Fibroblast of skin of left biceps (primary cell): ENCODE measurements at places on chromosomes 6 and 20.

GRCh38 chr6:110635096-110635495, 158.7 kb upstream of the SLC22A16 start:
- no peak for DNase-seq

GRCh38 chr20:61442075-61442670, 190.1 kb downstream of the CDH4 start:
- DNase-seq: peak; percentile 6

DNA sequence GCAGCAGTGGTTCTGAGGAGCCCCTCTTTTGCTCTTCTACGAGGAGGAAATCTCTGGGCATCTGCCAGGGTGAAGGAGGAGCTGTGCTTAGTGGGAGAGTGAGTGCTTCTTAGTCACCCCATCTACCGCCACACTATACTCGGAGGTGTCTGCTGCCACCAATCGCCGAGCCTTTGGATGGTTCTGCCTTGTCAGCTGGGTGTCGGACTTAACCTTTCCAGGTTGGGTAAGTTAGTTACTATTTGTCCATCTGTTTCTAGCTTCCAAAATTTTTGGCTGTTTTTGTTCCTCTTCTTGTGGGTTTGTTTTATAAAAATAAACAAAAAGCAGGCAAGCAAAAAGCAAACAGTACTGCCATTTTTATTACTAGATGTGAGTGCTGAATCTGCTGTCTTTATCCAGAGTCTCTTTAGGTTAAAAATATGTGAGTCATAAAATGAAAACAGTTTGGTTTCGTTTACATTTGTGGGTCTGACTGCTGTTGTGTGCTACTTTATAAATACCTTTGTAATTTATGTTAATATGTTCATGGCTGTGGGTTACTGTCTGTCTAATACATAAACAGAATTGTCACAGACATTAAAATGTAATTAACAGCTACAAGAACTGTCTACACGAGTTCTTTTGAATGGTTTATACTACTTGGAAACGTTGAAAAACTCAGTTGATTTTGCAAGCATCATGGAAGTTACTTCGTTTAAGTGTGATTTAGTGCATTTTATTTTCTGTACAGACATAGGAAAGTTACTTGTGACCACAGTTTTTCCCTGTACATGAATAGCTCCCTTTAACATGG, 89.2 kb downstream of the ARID1B start:
- no peak for DNase-seq

GRCh38 chr20:7744411-7744810, 195.8 kb downstream of the HAO1 start:
- DNase-seq: peak; percentile 17

DNA sequence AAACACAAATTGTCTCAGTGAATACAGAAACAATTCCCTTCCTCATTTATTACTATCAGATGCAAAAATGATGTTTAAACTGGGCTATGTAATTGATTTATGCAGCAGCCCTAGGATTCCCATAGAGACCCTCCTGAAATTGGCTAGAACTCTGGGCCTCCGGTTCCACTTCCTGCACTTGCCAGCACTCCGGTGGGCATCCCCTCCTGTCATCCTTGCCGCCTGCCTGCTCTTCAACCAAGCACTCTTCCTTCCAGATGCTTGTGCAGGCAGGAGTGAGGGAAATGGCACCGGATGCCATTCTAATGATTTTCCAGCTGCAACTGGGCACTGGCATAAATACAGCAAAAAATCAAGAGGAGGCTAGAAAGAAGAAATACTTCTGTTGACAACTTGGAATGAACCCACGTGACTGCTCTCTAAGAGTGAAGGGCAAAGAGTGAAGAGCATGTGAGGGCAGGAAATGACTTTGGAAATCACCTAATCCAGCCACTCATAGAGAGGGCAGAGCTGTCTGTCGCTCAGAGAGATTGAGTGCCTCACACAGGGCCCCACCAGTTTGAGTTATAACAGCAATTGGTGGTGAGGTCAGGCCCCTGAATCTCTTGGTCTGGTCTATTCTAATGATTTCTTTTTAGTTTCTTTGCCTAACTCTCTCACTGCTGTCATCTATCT, 3.7 kb upstream of the NEDD9 start:
- DNase-seq: no peak

DNA sequence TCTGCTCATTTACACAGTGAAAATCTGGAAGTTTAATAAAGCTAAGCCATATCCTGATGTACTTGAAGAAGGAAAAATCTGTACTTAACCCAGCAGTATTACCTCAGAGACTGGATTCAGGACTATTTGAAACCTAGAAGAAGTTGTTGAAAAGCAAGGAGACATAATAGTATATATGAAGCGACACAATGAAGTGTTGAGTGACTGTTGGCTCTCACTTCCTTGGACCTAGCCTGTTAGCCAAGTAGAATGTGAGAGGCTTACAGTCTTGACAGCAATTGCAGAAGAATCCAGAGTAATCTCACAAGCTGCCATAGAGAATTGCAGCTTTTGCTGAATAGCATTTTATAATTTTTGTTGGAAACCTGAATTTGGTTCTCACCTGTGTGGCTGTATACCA, 26.7 kb downstream of the SMAP1 start:
- no peak for DNase-seq

DNA sequence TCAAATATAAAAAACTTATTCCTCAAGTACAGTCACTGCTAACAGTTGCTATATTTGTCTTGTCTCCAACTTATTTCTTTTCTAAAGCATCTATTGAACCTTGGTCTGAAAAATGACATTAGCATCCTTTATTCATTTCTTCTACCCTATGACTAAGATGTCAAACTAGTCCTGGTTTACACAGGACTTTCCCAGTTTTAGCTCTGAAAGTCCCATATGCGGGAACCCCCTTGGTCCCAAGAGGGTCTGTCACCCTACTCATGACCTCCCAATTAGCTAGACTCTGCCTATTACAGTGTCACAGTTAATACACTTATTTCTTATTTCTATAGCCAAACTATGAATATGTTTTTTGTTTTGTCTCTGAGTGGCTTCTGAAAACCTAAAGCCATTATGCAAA, 37.1 kb downstream of the PLEKHG1 start:
- no peak for DNase-seq

- DNase-seq: no peak
Measured at GRCh38 chr6:52643158-52643557, 27.8 kb upstream of the TMEM14A start.

- no peak for DNase-seq
Measured at GRCh38 chr6:32439602-32440214, at the start of gene HLA-DRA. TSS of gene HLA-DRA (plus strand) at chr6:32439887. CDS start at chr6:32439951, 64 bp downstream.

GRCh38 chr6:38604700-38605099, 35.0 kb downstream of the BTBD9 start:
- no peak for DNase-seq

DNA sequence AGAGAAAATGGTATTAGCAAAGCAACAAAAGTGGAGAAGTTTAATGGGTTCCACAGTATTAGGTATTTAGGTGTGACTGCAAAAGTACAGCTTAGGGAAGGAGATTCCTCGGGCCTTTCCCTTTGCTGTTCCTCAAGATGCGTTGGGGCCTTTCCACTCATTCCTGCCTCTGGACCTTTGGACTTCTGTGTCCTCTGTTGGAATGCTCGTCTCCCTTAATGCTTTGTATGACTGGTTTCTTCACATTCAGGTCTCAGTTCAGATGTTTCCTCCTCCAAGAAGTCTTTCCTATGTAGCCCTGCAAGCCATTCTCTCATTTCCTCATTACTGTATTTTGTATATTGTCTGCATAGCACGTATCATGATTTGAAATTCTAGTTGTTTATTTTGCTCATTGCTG, 39.6 kb downstream of the CTNNBL1 start:
- DNase-seq: no peak

GRCh38 chr20:25052255-25053194, 5.4 kb downstream of the ACSS1 start:
- DNase-seq: no peak

GRCh38 chr20:32589256-32589655, 4.1 kb upstream of the NOL4L start:
- DNase-seq: no peak

GRCh38 chr20:43430265-43431133, 27.2 kb upstream of the SRSF6 start:
- DNase-seq: no peak

DNA sequence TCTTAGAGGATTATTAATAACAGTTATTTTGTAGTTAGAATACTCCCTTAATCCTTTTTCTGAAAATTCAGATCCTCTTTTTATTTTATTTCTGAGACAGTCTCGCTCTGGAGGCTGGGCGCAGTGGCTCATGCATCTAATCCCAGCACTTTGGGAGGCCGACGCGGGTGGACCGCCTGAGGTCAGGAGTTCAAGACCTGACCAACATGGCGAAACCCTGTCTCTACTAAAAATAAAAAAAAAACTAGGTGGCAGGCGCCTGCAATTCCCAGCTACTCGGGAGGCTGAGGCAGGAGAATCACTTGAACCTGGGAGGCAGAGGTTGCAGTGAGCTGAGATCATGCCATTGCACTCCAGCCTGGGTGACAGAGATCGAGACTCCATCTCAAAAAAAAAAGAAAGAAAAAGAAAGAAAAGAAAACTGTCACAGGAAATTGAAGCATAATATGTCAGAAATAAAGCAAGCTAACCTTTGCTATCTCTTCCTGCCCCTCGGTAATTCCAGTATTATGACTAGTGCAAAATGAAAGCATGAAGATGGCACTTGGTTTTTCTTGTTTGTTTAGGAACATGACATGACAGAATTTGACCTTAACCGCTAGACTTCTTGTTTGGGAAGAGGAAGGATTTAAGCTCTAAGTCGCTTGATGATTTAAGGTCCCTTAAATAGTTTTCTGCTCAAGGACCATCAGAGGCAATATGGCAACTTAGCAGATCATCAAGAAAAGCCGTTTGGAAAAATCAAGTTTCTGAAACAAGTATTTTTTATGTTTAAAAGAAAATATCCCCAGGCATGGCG, 1.8 kb upstream of the RBM39 start:
- DNase-seq: no peak

- DNase-seq: no peak
Measured at GRCh38 chr20:51480507-51481270, 61.8 kb downstream of the NFATC2 start.

- no peak for DNase-seq
Measured at GRCh38 chr6:141526985-141527384, 605.7 kb upstream of the GJE1 start.

GRCh38 chr6:170407200-170407599, 100.6 kb downstream of the FAM120B start:
- no peak for DNase-seq

DNA sequence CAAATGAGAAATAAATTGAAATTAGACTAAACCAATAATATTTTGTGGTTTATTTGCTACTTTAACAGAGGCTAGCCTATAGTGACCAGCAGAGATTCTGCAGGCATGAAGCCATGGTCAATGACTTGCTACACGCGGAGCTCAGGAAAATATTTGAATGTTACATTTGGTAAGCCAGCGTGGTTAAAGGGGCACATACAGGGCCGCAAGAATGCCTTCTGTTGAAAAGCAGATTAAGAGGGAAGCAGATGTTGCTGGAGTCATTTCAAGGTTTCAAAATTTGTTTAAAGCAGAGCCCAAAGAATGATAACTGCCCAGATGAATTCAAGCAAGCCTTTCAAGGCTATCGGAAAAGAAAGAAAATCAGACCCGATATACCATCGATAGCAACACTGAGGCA, 294.3 kb upstream of the MAN1A1 start:
- no peak for DNase-seq

DNA sequence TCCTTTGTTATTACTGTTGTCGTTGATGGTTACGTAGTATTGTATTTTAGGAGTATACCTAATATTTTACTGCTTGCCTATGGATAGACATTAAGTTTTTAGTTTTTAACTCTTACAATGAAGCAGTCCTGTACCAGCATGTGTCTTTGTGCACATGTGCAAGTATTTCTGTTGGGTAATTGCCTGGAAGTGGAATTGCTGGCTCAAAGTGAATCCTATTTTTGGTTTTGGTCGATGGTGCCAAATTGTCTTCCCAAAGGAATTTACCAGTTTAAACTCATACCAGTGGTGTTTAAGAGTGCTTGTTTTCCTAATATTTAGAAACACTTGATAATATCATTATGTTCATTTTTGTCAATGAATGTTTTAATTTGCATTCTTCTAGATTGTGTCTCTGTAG, 75.5 kb downstream of the ANKS1A start:
- DNase-seq: peak; percentile 47

- DNase-seq: no peak
Measured at GRCh38 chr6:4272996-4273395, 137.6 kb upstream of the ECI2 start.

GRCh38 chr6:128520436-128521281, at the start of gene PTPRK:
TSS of gene PTPRK (minus strand) at chr6:128520599. CDS start at chr6:128520358, 241 bp downstream.
- DNase-seq: peak; percentile 83

DNA sequence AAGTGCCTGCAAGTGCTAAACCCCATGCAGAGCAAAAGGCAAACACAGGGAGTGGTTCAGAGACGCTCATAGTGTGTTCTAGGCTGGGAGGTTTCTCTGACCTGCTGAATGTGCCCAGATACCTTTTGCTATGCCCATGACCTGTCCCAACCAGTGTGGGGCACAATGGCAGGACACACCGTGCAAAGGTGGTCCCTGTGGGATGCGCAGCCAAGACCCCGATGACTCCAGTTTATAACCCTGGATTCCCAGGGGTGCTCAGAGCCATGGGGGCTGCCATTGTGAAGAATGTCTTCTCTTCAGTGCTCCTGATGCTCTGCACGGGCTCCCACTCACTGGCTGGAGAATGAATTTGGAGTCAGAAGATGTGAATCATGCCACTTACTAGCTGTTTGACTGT, 2.2 kb upstream of the NINL start:
- DNase-seq: no peak

DNA sequence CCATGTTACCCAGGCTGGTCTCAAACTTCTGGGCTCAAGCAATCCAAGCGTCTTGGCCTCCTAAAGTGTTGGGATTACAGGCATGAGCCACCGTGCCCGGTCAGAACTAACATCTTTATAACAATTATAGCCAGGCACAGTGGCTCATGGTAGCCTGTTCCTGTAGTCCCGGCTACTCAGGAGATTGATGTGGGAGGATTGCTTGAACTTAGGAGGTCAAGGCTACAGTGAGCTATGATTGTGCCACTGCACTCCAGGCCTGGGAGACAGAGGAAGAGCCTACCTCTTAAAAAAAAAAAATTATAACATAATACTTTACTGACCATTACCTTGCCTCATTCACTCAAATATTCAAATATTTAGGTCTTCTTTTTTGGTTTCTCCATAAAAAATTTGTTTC, 16.8 kb upstream of the MYMX start:
- DNase-seq: no peak

DNA sequence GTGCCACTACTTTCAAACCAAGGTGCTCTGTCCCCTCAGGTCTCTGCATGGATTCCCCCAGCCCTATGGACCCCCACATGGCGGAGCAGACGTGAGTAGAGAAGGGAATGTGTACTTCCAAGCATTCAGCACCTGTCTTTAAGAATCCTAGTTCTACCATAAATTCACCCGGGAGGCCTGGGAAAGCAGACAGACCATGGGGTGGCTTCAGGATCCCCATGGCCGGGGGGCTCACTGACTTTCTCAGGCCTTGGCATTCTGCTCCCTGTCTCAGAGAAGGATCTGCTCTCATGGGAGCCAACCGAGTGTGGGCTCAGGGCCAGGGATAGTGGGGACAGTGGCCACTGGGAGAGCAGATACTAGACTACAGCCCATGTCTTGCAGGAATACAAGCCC, 2.3 kb downstream of the CDC25B start:
- no peak for DNase-seq
